ENCODE measurements at places on chromosomes 5 and 9. TPM values are rescaled to one million over a fixed set of nuclear protein-coding genes. Genes with fewer than 3 reads are reported as not detected.

Gene RNF224
- total RNA-seq, result not detected

DNA sequence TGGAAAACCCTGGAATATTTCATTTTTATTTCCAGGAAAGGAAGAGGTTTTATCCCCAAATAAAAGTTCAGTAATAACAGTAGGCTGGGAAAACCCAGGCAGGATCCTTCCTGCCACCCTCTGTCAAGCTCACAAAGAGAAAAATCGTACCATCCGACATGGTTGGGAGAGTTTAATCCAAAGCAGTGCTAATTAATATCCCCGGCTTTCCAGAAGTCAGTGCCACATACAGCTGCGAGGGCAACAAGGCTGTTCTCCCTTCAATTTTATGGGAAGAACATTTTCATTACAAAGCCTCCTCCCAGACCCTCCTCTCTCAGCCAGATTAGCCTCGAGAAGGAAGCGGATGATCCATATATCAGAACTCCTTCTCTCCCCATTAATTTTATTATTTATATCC lies 95.5 kb downstream of the PAX5 start:
- no peak for DNase-seq

Gene SPATA31C1
- not detected for total RNA-seq

- DNase-seq, result peak; percentile 68
Observed at GRCh38 chr9:106878934-106879333, 16.0 kb downstream of the ZNF462 start.

GRCh38 chr5:25688156-25688555 lies 1043.4 kb upstream of the CDH10 start:
- DNase-seq, result no peak

Gene PTGES
- 0.51 TPM for total RNA-seq

DNA sequence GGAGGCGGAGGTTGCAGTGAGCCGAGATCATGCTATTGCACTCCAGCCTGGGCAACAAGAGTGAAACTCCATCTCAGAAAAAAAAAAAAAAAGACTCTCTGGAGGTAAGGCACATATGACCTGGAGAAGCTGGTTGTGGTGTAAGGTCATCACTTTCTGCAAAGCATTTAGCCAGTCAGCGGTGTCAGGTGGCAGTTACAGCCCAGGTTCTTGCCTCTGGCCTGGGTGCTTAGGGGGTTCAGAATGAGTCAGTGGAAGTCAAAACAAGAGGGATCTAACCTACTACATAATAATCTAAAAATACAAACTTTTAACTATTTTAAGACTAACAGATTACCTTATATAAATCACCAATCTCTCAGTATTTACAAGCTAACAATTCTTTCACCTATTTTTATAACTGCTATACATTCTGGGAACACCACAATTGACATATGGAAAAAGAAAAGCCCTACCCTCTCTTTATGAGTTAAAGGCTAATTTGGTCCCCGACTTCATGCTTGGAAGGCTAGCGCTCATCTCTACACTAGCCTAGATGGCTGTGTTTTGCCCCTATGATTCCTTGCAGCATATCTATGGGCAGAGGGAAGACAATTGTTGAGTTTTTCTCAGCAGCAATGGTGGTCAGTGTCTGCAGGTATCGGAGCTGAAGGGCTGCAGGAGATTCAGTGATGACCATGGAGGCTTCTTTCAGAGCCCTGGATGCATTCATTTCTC lies 29.2 kb downstream of the STOM start:
- DNase-seq, result no peak

DNA sequence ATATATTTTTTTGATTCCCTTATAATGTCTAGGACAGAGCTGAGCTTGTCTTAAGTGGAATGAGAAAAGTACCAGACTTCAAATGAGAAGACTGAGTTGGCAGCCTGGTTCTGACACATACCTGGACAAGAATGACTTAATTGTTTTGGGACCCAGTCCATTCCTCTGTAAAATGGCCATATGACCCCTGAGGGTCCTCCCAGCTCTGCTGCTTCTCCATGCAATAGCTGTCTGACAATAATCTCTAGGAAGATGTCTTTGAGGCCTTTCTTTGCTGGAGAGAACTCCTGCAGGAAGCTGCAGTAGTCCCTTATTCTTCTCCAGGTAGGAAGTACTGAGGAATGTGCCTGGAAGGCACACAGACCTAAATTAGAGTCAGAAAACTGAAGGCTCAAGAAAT lies 55.9 kb upstream of the SLIT3 start:
- DNase-seq, result no peak

DNA sequence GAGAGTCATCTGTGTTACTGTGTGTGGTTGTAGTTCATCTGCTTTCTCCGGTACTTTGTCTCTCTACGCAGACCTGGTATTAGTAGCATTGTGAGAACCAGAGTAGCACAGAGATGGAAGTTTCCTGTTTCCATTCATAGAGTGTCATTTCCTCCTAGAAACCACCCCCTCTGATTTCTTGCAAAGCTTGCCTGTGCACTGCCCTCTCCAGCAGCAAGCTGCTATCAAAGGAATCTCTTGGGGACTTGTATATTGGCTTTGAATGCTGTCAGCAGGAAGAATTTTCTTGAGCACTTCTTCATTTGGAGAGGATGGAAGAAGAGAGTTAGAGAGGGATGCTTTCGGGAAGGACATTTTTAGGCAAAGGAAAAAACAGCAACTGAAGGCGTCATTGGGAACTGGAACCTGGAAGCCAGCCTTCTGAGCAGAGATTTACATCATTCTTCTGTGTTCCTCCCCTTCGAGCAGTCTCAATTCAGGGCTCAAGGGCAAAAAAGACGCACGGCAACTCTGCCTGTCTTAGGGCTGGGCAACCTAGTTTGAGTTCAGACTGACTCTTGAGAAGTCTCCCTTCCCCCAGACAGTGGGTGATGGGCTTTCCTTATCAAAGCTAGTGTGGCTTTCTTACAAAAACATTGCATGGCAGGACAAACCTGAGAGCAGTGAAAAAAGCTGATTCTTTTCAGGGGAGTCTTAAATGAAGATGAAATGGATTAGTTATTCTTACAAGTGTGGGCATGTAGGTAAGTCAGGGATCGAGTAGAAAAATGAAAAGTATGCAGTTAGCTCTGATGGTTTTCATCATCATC lies 226.3 kb downstream of the AOPEP start:
- DNase-seq, result no peak

Gene RANBP17
- 3.2 TPM for total RNA-seq

GRCh38 chr9:93536167-93536566 lies 40.2 kb upstream of the PHF2 start:
- DNase-seq, result no peak

GRCh38 chr9:126113176-126113575 lies 213.5 kb upstream of the MVB12B start:
- DNase-seq, result no peak

- DNase-seq, result no peak
Observed at GRCh38 chr5:42351956-42352355, 71.3 kb upstream of the GHR start.
